ENCODE measurements at places on chromosomes 1 and 21. TPM values are rescaled to one million over a fixed set of nuclear protein-coding genes. Genes with fewer than 3 reads are reported as not detected.

DNA sequence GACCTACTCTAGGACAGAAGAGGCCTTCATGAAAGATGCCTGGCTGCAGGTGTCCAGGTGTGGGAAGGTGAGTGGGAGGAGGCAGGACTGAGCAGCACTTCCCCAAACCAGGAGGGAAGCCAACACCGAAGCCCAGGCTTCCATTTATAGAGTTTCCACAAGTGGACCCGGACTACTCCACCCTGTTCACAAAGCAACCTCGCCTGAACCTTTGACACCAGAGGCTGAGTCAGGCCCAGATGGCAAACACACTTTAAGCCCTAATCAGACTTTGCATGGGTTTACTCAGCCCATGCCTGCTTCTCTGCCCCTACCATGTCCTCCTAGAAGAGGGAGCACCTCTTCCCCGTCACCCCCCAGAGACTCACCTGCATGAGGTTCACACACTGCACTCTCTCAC is 14.0 kb downstream of the PRR9 start:
- no peak for DNase-seq

DNA sequence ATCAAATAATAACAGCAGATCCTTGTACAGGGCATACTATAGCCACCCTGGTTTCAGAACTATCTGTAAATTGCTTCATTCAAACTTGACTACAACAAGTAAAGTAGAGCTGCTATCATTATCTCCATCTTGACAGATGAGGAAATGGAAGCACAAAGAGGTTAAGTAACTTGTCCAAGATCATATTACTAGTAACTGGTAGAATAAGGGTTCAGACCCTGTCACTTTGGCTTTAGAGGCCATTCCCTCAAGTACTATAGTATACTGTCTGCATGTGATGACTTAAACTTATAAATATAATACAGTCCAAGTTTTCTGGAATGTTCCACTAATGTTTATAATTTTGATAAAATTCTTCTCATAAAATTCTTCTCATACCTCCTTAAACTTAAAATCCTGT is 24.8 kb downstream of the PGM1 start:
- no peak for DNase-seq

DNA sequence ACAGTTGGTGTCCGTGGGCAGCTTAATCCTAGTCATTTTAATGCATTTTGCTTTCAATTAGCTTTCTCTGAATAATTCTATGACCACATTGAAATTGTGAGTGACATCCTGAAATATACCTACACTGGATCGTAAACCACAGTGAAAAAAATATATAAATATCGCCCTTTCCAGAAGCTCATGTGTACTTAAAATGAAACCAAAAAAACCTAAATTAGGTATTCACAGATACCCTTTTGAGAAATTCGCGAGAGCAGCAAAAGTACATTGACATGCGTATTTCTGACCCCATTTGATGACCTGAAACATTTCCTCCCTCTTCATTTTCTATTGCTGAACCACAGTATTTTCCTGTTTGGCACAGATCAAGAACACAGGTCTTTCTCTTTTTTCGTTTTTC is 253.8 kb downstream of the LTN1 start:
- no peak for DNase-seq

- DNase-seq, result no peak
Measured at GRCh38 chr1:100239961-100240360, 9.7 kb downstream of the DBT start.

GRCh38 chr1:30605441-30605920 is 117.9 kb downstream of the MATN1 start:
- DNase-seq, result no peak

GRCh38 chr1:40870135-40870728 is 8.1 kb upstream of the CITED4 start:
- DNase-seq, result no peak

Gene KCNE2
- not detected for total RNA-seq

DNA sequence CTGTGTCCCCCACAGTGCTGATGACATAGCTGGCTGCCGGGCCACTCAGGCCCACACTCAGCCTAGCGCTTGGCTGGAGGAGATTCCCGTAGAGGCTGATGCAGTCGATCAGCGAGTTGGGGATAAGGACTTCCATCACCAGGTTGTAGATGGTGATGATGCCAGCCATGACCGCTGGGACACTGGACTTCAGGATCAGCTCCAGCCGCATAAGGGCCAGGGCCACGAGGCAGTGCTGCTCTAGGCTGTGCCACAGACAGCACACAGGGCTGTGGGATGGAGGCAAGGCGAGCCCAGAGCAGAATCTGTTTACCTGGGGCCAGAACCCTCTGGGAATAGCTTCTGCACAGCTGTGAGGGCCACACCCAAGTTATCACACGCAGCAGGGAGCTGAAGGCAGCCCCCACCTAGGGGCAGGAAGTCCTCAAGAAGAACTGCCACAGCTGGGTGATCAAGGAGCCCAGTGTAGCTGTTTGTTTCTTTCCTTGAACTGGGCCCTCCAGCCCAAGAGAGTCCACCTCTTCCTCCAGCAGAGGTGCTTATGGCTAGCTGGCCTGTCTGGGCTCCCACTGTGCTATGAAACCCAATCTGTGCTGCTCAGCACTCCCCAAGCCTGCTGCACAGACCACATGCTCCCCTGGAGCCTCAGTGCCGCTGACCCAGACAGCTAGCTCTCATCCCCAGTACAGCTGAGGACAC is 6.2 kb downstream of the SLC2A1 start:
- DNase-seq, result no peak

Gene DNAH14
- total RNA-seq, result 63.2 TPM

DNA sequence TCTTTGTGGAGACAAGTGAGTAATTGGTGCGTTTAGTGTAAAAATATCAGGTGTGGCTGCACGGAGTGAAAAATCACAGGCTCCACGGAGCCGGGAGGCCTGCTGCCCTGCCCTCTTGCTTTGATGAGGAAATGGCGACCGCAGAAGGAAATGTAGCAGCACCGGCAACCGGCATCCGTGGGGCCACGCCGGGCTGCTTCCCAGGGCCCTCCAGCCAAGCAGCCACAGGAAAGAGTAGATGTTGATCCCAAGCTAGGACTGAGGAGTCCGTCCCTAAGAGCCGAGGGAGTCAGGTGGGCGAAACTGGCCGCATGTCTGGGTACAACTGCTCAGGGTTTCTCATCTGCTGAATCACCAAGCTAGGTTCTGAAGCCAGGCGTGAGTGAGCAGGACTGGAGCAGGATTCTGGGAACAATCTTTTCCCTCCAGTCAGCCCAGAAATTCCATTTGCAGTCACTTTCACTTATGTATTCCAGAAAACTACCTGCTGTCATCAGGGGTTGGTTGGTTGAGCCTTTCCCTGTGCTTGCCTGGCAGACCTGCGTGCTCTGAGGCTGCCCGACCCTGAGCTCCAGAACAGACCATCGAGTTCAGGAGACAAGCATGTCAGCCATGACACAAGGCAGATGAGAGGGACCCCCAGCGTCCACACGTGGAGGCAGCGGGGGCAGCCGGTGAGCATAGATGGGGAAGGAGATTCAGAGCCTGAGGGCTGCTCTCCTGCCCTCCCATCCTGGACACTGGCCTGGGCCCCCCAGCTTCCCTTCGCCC is 5.8 kb upstream of the ITGB2 start:
- DNase-seq, result no peak

DNA sequence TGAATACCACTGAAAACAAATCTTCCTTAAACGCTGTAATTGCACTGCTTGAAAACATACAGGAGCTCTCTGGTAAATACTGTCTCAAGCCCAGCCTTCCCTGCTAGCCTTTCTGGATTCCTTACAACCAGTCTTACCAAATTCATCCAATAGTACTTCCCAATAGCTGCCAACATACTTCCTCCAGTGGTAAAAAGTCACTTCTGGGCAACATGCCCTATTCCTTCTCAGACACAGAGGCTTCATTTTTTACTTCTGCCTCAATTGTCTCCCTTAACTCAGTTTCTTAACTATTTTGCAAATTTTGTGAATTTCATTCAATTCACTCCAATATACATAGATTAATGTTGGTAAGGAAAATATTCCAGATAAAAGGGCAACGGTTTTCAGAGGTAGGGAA is 166.3 kb downstream of the TBX15 start:
- DNase-seq, result no peak

- peak; percentile 50 for DNase-seq
Measured at GRCh38 chr1:28577052-28577678, 14.9 kb upstream of the RAB42 start.

Gene ZNF670
- total RNA-seq, result 6.0 TPM

- DNase-seq, result peak; percentile 78
Measured at GRCh38 chr1:244730153-244730933, 77.4 kb downstream of the DESI2 start.

- no peak for DNase-seq
Measured at GRCh38 chr1:27759236-27759635, 13.8 kb upstream of the STX12 start.

DNA sequence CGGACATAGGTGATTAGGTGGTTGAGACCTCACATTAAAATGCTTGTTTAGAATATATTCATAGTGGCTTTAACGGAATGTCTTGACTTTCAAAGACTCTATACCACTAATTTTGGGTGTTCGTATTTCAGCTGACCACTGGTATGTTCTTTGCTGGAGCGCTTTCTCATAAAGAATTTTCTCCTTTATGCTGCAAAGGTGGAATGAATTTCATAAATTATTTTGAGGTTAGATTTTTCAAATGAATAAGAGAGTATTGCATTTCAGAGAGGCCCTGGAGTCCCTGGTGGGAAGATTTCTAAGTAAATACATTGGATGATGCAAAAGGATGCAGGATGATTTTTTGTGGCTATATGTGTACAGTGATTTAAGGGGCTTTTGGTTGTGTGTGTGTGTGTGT is 55.8 kb downstream of the HUNK start:
- DNase-seq, result no peak

Gene DIO1
- total RNA-seq, result 7.1 TPM

GRCh38 chr1:162913345-162913744 is 52.4 kb upstream of the CCDC190 start:
- peak; percentile 70 for DNase-seq

Gene FLG
- not detected for total RNA-seq

- DNase-seq, result no peak
Measured at GRCh38 chr1:118921994-118922393, 66.1 kb downstream of the TBX15 start.

DNA sequence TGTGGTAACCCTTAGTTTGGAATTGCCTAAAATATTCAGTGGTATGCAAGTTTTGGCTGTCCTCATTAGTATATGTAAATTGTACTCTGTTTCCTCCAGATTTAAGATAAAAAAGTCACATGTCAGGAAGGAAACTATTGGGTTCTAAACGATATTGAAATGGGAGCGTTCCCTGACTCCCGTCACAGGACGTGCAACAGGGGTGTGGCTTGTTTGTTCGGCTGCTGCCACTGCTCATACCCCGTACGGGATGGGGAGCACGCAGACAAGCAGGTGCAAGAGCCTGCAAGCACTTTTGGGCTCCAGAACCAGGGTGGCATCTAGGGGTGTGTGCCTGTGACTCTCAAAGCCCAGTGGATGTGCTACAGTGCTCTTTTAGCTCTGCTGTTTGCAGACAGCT is 6.2 kb upstream of the PAPPA2 start:
- no peak for DNase-seq

DNA sequence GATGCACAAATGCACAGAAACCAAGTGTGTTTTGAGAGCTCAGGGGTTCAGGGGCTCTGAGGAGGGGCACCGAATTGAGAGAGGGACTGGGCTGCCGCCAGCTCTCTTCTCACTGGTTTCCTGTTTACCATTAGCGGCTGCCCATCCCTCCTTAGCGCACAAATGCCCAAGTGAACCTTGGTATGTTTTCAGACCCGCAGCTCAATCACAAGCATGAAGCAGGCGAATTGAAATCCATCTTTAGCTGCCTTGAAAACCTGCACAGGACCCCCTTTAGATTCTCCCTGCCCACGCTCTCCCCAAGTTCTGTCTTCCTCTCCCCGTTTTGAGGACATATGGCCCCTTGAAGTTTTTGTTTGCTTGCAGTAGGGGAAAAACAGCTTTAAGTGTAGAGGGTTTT is 61.1 kb upstream of the ACOT11 start:
- no peak for DNase-seq

Gene TCHHL1
- not detected for total RNA-seq

DNA sequence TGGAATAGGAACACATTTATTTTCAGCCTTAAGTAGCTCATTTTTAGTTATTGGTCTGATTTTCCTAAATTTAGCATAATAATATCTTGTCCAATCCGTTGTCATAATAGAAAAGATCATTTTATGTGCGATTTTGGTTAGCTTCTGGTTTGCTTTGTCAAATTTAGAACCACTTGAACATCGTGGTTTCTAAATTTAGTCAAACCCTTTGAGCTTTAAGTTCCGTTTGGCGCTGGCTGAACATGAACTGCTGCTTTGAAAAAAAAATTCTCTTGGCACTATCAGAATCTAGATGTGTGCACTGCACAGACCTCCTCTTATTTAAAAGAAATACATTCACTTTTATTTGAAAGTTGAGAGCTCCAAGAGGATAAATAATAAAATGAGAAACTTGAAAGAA is 370.6 kb downstream of the PTPRC start:
- DNase-seq, result no peak

GRCh38 chr1:111290630-111291029 is at the start of gene CHIA:
Gene CHIA (plus strand): TSS chr1:111290851. CDS start chr1:111310468, 19,617 bp downstream.
- no peak for DNase-seq

Gene IFI44
- not detected for total RNA-seq

DNA sequence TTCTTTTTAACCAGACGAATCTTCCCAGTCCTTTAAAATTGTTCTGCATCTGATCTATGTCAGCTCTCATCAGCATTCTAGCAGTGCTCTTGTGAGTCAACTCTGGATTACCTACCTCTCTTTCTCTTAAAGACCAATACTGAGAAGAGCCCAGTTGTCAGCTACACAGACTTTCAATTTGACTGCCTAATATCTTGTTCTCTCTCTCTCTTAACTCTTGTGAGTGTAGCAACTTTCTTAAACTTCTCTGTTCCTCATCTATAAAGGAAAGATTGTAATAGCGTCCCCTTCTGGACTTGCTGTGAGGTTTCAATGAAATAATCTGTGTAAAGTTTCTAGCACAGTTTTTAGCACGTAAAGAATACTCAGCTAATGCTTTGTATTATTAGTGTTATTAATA is 499.3 kb upstream of the ADAMTS5 start:
- no peak for DNase-seq

DNA sequence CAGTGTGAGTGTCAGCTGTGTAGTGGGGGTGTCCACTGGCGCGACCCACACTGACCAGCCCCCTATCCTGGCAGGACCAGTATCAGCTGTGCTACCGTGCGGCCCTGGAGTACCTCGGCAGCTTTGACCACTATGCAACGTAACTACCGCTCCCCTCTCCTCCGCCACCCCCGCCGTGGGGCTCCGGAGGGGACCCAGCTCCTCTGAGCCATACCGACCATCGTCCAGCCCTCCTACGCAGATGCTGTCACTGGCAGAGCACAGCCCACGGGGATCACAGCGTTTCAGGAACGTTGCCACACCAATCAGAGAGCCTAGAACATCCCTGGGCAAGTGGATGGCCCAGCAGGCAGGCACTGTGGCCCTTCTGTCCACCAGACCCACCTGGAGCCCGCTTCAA is 28.1 kb upstream of the KDM4A start:
- no peak for DNase-seq

Gene TTC22
- 8.8 TPM for total RNA-seq

Gene GNAT2
- not detected for total RNA-seq

GRCh38 chr1:158806916-158807536 is 24.1 kb upstream of the MNDA start:
- DNase-seq, result no peak

Gene SYNJ1
- 11.5 TPM for total RNA-seq

- no peak for DNase-seq
Measured at GRCh38 chr1:36517011-36517771, 34.5 kb upstream of the CSF3R start.

Gene TTC13
- total RNA-seq, result 57.6 TPM
